Islet precursor cell (in vitro differentiated cells): ENCODE measurements at places on chromosomes 7 and 10.
A peak's percentile ranks its signal among the peaks of the same experiment; 100 is the strongest.

DNA sequence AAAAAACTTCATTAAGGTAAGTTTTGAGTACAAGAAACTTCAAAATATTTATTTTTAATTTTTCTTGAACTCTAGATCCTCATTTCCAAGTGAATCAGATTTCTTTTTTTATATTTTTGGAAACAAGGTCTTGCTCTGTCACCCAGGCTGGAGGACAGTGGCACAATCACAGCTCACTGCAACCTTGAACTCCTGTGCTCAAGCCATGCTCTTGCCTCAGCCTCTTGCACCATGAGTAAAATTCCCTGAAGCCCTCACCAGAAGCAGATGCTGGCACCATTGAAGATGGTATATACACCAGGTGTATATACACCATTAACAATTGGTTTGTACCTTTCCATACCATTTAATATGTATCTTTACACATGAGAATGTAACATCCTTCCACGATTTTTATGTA, 45.1 kb upstream of the ODAD2 start:
- no peak for DNase-seq

- peak; percentile 65 for DNase-seq
Measured at GRCh38 chr7:131196803-131197202, 130.9 kb upstream of the MKLN1 start.

- no peak for DNase-seq
Measured at GRCh38 chr7:154791611-154792010, 211.3 kb downstream of the PAXIP1 start.

GRCh38 chr7:22094413-22095342, 149.0 kb upstream of the CDCA7L start:
- peak; percentile 38 for DNase-seq

GRCh38 chr10:123890226-123890625, 1.4 kb downstream of the CPXM2 start:
- peak; percentile 22 for DNase-seq

- no peak for DNase-seq
Measured at GRCh38 chr7:30202671-30203070, 67.9 kb downstream of the MTURN start.

GRCh38 chr10:92173996-92174395, 116.9 kb downstream of the CPEB3 start:
- no peak for DNase-seq

GRCh38 chr10:46091080-46091827, 45.2 kb upstream of the MSMB start:
- DNase-seq = peak; percentile 51

DNA sequence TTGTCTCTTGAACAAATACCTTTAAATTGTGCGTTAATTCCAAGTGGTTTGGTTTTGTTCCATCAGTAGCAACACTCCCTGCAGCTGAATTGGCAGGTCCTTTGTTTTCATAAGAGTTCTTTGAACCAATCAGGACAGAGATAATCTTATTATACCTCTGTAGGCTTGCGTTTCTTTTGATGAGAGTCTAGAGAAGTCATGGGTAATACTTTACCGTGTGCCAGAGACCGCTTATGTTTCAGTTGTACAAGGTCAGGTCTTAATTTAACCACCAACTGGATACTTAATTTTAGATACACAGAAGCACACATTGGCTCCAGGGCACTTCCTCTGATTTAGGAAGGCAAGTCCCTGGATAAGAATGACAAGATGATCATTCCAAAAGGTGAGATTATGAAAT, at the start of gene ASB15:
TSS of gene ASB15 (plus strand) at position 292 of the 400 bp plus-strand sequence. CDS start 12,682 bp downstream, outside the sequence.
- no peak for DNase-seq

GRCh38 chr7:146862415-146862814, 745.8 kb downstream of the CNTNAP2 start:
- DNase-seq = no peak

DNA sequence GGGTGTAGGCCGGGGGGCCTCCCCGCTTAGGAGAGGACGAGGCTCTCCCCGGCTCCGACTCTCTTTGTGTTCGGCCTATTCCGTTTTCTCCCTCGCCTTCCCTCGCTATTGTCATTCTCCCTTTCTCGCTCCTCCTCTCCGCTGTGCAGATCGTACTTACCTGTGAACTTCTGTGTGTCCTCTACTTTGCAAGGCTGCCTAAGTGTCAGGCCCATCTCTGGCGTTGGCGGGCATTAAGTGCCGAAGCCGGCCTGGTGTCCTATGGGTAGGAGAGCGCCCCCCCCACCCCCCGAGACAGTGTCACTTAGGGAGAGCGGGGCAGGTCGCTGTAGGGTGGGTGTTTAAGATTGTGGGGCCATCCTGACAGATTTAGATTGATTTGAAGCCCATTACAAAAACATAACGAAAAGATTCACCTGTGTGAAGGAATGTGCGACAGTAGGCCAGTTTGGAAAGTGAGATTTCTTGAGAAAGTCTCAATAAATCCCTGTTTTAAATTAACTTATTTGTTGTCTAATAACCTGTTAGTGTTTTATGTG, 579 bp downstream of the RBM33 start:
- peak; percentile 63 for DNase-seq

DNA sequence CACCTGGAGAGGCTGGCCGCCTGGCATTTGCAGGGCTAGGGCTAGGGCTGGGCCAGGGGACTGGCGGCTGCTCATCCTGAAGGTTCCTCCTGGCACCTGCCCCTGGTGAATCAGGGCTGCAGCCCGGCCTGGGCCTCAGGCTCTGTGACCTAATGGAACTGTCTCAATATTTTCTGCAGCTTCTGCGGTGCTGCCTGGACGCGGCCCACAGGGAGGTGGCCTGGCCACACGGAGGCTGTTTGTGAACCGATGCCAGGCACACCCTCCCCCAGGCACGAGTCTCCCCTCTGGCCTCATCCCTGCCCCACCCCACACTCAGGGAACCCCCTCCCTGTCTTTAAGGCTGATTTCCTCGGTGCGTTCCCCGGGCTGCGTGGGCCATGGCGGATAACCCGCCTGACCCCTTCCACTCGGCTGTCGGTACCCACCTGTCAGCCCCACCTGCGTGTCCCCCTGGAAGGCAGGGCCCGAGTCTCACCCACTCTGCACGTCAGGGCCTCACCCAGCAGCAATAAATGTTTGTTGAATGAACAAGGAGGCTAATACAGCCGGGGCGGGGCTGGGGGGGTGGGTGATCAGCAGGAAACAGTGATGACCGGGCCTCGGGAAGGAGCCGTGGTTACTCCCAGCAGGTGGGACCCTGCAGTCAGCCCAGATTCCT, 54.5 kb upstream of the DNAJB6 start:
- DNase-seq = no peak

GRCh38 chr7:97270280-97270679, 152.8 kb downstream of the SDHAF3 start:
- DNase-seq = no peak

GRCh38 chr10:71525721-71526120, 129.0 kb downstream of the CDH23 start:
- DNase-seq = no peak

GRCh38 chr7:113768387-113768786, 150.4 kb downstream of the PPP1R3A start:
- no peak for DNase-seq

- no peak for DNase-seq
Measured at GRCh38 chr7:114160925-114161324, 242.1 kb upstream of the PPP1R3A start.

- no peak for DNase-seq
Measured at GRCh38 chr7:90661290-90662151, 65.4 kb downstream of the CDK14 start.

GRCh38 chr10:68598978-68599770, 39.0 kb downstream of the TET1 start:
- DNase-seq = peak; percentile 57

- DNase-seq = no peak
Measured at GRCh38 chr7:126302639-126303038, 950.1 kb downstream of the GRM8 start.

- DNase-seq = no peak
Measured at GRCh38 chr7:122975341-122975740, 20.2 kb downstream of the TAS2R16 start.
